RKO (cell line): ENCODE measurements at places on chromosomes 6 and 20.

GRCh38 chr6:148166339-148166968 lies 176.2 kb upstream of the SASH1 start:
- peak; percentile 70 for DNase-seq

DNA sequence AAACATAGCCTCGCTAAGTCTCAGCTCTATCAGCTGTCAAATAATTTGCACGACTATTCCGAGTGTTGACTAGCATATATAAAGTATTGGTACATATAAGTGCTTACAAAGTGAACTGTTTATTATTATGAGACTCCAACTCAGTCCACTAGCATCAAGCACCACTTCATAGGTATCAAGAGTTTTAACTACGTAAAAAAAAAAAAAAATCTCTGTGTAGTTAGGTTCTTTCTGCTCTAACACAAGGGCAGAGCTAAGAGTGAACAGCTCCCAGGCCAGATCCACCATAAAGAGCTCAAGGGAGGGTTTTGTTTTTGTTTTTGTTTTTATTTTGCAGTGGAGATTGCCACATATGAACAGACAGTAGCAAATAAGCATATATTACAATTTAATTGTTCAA lies 309.8 kb upstream of the SGK1 start:
- DNase-seq = no peak

DNA sequence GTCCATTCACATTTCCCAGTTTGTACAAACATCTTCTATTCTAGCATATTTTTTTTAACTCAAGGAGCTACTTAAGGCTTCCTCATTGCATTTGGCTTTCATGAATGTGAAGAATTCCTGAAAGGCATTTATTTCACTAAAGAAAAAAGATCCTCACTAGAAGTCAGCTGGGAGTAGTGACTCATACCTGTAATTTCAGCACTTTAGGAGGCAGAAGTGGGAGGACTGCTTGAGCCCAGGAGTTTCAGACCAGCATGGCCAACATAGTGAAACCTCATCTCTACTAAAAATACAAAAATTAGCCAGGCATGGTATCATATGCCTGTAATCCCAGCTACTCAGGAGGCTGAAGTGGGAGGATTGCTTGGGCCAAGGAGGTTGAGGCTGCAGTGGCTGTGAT lies 30.9 kb upstream of the XRN2 start:
- DNase-seq = no peak

DNA sequence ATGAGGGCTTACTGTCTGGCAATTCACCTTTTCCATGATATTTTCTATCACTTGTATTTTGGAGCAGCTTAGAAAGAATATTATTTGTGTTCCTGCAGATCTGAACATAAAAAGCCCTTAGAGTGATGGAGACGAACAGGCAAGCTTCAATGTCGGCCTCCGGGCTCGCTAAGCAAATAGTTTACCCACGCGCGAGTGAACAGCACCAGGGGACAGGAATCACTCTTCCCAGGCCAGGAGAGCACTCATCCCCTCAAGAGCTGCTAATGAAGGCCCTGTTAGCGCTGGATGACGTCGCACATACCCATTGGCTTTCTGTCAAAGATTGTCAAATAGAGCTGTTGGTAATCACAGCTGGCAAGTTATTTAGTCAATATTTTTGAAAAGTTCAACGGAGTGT lies 395.7 kb downstream of the ZFAND3 start:
- DNase-seq = no peak

DNA sequence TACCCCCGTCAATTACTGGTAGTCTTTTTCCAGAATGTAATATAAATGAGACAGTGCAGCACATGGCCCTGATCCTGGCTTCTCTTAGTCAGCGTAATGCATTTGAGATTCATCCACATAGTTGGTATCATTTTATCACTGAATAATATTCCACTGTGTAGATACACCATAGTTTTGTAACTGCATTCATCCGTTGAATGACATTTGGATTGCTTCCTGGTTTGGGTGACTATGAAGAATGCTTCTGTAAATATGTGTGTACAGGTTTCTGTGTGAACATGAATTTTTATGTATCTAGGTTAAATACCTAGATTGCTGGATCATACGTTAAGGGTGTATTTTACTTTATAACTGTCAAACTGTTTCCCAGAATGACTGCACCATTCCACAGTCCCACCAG lies 62.6 kb upstream of the STMND1 start:
- DNase-seq = no peak

DNA sequence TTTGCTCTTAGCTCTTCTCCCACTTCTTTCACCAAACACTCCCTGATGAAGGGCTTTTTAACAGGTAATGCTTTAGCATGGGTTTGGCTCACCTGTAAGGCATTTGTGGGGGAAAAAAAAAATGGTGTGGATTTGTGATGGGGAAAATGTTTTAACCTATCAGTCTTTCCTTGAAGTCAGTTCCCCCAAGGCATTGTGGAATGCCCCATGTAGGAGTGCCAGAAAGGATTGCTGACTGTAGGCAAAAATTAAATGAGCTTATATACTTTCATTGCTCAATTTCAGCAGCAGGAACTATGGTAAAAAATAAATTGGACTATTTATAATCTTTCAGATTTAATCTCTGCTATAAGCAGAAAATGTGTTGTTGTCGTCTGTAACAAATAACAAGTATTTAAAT lies 10.6 kb upstream of the SASH1 start:
- no peak for DNase-seq

DNA sequence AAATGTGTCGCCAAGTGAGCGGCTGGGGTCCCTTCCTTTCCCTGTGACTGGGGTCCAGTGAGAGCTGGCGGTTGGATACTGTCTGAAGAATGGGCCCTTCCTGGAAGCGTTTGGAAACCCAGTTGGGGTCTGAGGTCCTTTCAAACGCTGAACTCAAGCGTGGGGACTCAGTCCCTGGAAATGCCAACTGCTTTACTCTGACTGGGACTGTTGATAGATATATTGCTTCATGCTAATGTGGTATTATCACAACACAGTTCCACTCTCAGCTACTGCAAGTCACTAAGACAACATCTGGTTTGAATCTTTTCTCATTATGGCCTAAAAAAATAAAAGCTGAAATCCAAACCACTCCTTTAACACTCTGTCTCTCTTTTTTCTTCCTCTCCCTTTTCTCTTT lies 23.7 kb upstream of the PSMF1 start:
- no peak for DNase-seq

DNA sequence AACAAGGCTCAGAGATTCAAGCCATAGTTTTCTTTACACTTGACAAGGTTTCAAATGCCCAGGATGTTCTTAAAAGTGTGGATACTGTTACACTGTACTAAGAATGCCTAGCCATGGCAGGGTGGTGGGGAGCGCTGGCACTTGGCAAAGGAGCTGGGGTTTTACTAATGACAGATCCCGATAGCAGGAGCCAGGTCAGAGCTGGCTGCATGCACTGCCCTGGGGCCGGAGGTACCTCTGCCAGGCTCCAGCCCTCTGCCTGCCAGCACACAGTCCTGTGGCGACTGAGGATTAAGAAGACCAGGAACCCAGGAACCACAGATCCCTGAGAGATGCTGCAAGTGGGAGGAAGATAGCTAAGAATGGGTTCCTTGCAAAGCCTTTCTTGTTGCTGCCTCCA lies 260.3 kb downstream of the ALDH8A1 start:
- no peak for DNase-seq

DNA sequence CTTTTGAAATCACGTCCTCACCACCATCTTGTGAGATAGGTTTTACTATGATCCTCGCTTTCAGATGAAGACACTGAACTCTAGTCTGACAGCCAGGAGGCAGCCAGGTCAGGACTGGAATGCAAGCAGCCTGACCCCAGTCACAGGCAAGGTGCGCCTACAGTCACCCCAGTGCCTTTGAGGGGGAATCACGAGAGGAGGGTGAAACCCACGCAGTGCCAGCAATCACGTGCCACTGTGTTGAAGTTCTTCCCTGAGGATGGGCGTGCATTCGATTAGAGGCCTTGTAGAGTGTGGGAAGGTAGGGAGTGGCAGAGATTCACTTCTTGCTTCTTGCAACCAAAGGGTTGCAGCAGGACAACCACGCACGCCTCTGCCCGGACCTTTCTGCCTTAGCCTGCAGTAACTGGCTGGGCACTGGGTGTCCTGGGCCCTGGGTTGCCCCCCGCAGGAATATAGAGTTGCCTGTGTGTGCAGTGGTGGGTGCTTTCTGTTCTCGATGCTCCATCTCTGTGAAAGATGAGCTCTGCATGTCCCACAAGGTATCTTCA lies 33.7 kb upstream of the IRF4 start:
- DNase-seq = no peak

DNA sequence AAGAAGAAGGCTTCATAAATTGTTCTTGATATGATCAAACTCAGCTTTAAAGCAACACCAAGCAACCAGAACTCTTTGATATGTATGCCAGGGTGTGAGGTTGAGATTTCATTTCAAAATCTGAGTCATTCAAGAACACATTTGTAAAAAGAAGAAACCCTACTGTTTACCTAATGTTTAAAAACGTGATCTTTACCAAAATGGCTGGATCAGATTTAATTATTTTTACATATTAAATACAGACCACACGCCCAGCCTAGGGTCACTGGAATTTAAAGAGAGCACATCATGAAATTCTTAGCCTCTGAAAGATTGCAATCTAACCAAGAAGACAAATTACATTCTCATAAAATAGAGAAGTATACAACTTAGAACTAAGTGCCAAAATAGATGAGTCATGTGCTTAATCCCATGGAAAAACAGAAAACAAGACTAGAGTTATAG lies 206.8 kb upstream of the SMLR1 start:
- DNase-seq = no peak

DNA sequence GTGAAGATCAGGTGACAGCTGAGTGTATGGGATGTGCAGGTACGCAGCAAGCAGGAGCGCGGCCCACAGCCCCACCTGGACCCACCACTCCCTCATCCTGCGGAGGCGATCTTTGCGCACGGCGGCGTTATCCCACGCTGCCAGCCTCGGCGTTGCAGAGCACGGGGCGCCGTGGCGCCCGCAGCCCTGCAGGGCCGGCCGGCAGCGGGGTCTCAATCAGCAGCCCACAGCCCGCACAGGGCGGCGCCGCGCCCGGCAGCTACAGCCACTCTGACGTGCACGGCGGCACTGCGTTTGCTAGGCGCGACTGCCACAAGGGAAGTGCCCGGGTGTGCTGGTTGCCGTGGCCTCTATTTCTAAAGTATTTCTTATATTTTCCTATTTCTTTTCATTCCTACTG lies 46.9 kb downstream of the LAMA2 start:
- DNase-seq = no peak

GRCh38 chr6:106574741-106575458 lies 54.4 kb downstream of the RTN4IP1 start:
- peak; percentile 54 for DNase-seq

DNA sequence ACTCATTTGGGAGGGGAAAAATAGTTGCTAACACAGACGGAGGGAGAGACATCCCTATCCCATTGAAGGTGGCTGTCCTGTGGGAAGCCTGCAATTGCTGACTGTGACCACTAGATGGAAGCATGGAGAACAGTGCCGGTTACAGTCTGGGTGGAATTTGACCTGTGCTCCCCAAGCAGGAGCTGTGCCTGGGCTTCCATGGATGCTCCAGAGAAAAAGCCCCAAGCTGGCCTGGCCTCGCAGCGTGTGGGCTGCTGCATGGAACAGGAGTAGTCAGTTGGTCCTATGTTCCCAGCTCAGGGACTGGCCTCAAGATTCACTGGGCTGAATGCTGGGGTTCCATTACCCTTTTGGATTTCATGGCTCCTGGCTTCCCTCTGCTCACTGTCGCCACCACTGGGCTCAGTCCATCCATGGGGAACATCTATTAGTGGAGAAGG lies 116.3 kb upstream of the CHD6 start:
- peak; percentile 74 for DNase-seq

- no peak for DNase-seq
These were observed 103.1 kb upstream of the ADGRF1 start for GRCh38 chr6:47145212-47145611.

DNA sequence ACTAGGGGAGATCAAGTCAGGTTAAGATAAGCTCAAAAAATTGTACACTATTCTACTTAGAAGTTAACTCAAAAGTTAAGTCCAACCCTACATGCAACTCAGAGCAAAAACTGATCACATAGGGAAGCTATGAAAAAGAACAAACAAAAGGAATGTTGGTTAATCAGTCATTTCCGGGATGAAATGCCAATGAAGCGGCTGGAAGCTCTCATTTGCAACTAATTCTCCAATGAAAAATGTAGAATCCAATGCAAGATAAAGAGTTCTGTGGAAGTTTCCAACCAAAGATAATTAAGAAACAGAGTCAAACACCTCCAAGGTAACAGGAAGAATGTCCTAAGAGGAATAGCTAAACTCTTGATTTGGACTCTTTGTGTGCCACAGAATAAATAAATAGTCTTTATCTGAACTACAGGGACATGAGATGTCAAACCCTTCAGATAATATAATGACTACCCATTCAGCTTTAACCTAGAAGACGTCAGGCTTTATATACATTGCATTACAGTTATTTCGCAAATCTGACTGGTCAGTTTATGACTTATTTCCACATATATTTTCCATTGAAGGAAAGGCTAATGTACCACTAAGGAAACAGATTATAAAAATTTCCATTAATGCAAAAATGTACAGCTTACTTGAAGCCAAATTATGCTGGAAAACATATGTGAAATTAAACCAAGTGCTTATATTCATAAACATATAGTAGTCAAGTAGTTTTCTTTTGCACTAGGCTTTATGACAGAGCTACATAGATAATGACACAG lies 48.0 kb upstream of the DST start:
- DNase-seq = no peak

GRCh38 chr6:43990627-43991619 lies 136.3 kb downstream of the MRPL14 start:
- DNase-seq = no peak

DNA sequence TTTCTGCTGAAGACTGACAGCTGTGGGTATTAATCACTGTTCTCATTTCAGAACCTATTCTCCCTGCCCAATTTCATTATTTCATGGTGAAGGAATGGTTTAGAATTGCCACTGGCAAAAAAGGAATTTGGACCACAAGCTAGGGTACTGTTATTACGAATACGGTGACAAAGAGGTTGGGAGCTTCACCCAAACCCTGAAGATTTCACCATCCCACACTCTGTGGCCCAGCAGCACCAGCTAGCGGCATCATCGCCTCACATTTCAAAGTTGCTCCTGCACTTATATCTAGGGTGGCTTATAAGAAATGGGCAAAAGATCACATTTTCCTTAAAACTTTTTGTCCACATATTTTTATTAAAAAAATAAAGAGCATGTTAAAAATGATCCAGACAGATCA lies 236.1 kb downstream of the SYNDIG1 start:
- DNase-seq = no peak

- DNase-seq = no peak
These were observed 44.0 kb downstream of the PTPRA start for GRCh38 chr20:2917266-2917665.

DNA sequence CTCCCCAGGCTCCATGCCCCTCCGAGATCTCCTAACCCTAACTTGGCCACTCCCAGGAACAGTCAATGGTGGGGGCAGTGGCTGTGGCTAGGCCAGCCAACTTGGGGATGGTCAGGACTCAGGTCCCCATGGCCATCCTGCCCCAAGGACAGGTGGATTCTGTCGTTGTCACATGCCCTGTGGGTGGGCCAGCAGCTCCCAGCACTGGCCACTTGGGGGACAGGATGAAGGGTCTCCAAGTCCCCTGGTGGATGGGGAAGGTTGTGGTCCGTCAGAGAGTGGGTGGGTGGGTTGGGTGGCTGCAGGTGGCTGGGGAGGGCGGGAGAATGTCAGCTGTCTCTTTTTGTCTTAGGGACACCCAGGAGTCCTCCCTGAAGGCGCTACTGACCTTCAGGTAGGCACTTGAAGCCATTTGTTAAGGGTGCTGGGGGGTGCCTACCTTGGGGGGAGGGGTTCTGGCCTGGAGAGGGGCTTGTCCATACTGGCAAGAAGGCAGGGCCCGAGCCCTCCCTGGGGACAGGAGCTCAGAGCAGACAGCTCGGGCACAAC lies 5.5 kb downstream of the COL9A3 start:
- no peak for DNase-seq

GRCh38 chr6:41577356-41578216 lies 31.4 kb downstream of the FOXP4 start:
- DNase-seq = no peak
